Cardiac fibroblast (primary cell): ENCODE measurements at places on chromosomes 5 and 9.

GRCh38 chr5:39424736-39425637 is at the start of gene DAB2:
Gene DAB2, minus strand, starts transcription at chr5:39424980. Its CDS starts 30,660 bp downstream, at chr5:39394320.
- peak; percentile 94 for DNase-seq

DNA sequence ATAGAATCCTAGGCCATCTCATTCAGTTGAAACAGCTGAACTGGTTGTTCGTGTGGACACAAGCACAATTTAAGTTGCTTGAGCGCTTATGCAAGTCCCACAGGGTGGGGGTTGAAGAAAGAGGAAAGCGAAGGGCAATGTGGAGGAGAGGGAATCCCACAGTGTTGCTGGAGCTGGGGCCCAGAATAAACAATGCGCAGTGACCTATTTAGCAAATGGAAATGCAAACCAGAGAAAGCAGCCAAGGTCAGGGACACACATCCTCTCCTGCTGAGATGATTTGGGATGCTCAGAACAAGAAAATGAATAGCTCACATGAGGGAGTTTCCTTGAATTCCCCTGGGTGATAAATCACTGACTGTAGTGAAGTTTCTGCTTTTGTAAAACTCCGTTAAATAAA is 838.3 kb downstream of the TLE4 start:
- DNase-seq, result peak; percentile 1

DNA sequence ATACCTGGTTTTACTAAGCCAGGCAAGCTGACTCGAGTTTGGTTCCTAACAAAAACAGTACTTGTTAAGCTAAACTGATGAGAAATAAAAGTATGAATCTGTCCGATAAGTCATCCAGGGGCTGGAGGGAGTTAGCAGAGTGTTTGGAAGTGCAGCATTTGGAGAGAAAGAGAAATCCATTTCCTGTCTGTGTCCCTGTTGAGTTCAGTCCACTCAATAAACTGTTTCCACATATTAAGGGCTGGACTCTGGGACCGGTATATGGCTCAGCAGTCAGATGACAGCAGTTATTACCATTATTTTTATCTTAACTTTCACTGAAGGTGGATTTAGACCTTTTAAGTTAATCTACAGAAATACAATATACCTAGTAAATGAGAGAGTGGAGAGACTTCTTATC is 130.6 kb upstream of the ADRA1B start:
- DNase-seq, result no peak

GRCh38 chr5:173304591-173304988 is 23.6 kb downstream of the STC2 start:
- DNase-seq, result no peak

- no peak for DNase-seq
Measured at GRCh38 chr5:168562279-168562678, 16.9 kb downstream of the PANK3 start.

DNA sequence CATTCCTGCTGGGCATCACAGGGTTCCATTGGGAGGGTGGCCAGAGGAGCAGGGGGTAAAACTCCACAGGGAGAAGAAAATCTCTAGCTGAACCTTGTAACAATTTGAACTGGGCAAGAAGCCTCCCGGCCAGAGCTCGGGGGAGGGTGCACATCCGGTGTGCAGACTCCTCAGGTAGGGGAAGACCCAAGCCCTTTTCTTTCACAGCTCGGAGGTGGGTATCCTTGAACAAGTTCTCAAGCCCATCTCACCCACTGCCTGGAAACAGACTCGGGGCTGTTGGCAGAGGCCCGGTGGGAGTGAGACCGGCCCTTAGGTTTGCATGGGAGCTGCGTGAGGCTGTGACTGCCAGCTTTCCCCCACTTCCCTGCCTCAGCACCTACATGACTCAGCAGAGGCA is 111.5 kb upstream of the IL7R start:
- no peak for DNase-seq

- DNase-seq, result no peak
Measured at GRCh38 chr9:138042640-138043039, 165.1 kb downstream of the CACNA1B start.

GRCh38 chr5:9207817-9208418 is 338.0 kb downstream of the SEMA5A start:
- DNase-seq, result peak; percentile 81

DNA sequence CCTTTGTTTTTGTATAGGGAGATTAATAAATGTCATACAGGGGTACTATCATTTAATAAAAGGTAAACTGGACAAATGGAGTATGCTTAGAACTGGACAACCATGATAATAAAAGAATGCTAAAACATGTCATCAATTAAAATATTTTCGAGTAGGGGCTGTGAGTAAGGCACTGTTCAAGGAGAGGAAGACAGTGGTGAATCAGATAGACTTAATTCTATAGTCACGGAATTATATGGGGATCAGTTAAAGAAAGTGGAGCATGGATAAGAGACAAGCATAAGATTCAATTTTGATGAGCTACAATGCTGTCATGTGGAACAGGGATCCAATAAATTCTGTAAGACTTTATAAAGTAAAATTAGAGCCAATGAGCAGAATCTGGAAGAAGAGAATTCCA is 104.5 kb downstream of the HMHB1 start:
- DNase-seq, result no peak

DNA sequence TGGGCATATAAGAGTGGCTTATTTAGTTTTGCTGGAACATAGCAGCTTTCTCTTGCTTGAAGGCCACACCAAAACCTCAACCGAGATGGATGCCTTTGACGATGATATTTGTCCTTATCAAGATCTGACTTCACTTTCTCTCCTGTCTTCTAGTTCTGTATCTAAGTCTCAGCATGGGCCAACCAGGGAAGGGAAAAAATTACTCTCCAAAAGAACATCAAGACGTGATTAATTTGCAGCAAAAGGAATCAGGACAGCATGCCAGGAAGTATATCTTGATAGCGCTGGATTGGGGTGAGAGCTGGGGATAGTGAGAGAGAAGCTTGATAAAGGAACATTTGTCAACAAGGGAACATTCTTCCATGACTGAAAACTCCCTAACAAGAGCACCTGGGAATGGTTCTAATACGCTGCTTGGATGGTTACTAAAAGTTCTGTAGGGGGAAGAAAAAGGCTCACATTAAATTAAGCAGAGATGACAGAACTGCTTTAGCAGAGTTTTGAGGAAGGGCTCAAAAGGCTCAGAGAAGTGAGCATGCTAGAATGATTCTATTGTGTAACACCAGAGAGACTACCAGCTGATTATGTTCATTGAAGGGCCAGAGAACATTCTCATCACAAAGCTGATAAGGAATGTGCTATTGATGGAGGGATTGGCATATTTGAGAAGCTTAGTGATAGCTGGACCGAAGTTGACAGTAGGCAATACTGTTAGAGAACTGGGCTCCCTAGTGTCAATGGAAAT is 21.6 kb upstream of the ANXA1 start:
- DNase-seq, result no peak

- DNase-seq, result peak; percentile 69
Measured at GRCh38 chr9:127347831-127348776, 48.9 kb upstream of the SLC2A8 start.

- DNase-seq, result no peak
Measured at GRCh38 chr9:108845947-108846346, 9.8 kb downstream of the ACTL7B start.

GRCh38 chr5:31855134-31856040 is 216.5 kb downstream of the PDZD2 start:
- DNase-seq, result peak; percentile 24

DNA sequence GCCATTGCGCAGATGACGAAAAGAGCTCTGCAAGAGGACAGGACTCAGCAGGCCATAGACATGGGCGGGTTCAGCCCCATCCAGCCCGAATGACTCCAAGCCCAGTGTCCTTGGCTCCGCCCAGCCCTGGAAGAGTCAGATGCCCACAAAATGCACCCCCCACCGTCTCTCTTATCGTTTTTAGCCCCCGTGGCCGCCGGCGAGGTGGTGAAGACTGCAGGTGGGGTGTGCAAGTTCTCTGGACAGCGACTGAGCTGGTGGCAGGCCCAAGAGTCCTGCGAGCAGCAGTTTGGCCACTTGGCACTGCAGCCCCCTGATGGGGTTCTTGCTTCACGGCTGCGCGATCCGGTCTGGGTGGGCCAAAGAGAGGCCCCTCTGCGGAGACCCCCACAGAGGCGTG is 2.1 kb downstream of the ADGRD2 start:
- DNase-seq, result no peak

- DNase-seq, result peak; percentile 35
Measured at GRCh38 chr9:4111233-4112008, 188.4 kb downstream of the GLIS3 start.

DNA sequence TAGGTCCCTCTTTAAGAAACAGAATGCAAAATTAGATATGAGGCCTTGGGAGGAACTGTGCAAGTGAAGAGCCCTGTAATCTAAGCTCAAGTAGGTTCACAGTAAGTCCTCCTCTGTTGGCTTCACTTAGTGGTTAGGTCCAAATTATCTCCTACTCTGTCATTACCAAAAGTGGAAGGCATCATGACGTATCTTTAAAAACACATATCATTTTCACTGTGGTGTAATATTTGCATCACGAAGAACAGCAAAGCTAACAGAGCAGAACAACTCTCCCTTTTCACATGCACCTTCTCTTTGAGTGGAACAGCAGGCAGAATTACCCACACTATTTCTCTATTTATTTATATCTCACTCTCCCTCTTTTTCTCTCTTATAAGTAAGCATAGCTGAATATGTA is 240.5 kb upstream of the CCNH start:
- no peak for DNase-seq

DNA sequence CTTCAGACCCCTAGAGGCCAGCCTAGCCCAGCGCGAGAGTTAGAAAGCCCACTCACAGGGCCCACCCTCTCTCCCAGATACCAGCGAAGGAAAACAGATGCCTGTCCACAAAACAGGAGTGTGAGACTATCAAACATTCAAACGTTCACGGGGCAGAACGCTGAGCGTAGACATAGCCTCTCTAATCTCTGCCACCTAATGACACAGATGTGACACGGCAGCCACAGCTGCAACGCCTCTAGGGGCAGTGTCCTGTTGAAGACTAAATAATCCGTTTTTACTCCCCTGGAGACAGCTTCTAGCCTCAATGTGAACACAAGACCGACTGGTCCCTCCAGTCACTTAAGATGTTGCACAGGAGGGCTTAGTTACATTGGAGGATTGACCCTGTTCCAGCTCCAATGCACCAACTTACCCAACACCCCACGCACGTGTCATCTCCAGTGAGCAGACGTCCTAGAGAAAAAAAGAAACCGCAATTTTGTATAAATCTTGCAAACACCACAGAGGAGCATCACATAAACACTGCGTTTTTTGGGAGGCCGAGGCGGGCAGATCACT is 14.3 kb downstream of the DIPK1B start:
- peak; percentile 41 for DNase-seq

- no peak for DNase-seq
Measured at GRCh38 chr9:125487842-125488241, 219.2 kb downstream of the MAPKAP1 start.

GRCh38 chr9:124255222-124255621 is 2.5 kb upstream of the NEK6 start:
- no peak for DNase-seq

- DNase-seq, result no peak
Measured at GRCh38 chr5:135857630-135858311, 23.3 kb downstream of the SLC25A48 start.

GRCh38 chr5:122493091-122494021 is 181.3 kb downstream of the SNCAIP start:
- DNase-seq, result no peak

- no peak for DNase-seq
Measured at GRCh38 chr5:110932755-110933488, 138.6 kb upstream of the TSLP start.

DNA sequence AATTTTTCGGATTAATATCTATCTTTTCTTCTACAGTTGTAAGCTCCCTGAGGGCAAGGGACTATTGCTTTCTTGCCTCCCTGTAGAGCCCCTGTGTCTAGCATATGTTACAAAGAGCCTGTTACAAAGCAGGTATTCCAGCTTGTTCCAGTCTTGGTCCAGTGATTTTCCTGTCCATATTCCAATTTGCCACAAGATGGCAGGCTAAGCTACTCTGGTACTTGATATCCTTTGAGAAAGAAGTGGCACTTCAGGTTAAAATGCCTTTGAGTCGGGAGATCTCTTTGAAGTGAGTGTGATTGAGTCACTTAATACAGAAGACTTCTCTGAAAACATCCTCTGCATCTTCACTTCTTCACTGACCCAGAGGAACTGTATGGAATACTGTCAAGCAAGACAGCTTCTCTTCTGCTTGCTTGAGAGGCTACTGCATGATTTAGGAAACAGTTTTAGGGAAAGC is 24.5 kb downstream of the CAVIN4 start:
- peak; percentile 62 for DNase-seq

DNA sequence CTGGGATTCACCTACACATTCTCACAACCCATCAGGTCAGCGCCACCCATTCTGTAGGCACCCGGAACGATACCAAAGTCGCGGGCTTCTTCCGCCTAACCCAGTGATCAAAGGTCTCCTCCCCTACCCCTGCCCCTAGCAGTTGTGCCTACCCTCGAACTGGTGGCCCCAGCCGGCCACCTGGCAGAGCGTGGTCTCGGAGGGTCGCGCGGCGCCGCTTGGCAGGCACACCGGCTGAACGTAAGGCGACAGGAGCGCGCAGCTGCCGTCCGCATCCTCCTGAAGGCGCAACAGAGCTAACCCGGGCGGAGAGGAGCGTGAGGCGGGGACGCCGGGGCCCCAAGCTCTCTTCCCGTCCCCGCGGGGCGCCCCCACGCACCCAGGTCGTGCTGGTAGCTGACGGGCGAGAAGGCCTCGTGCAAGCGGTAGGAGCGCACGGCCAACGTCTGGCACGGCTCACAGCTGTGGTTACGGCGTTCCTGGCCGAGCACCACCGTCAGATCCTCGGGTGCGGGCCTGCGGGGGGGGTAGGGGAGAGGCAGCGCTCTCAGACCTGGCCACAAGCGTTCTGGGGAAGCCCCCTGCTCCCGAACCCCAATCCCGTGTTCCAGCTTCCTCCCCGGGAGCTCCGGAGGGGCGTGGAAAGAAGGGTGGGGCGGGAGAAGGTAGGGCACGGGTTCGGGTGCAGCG is 2.8 kb upstream of the PFN3 start:
- DNase-seq, result no peak

- no peak for DNase-seq
Measured at GRCh38 chr9:4211806-4212205, 88.1 kb downstream of the GLIS3 start.

GRCh38 chr9:134366223-134367031 is 40.2 kb downstream of the RXRA start:
- peak; percentile 78 for DNase-seq

GRCh38 chr5:168683247-168683926 is 104.2 kb upstream of the PANK3 start:
- DNase-seq, result no peak
